Posterior vena cava (tissue), 2 donors: ENCODE measurements at places on chromosomes 2 and 18. TPM values are rescaled to one million over a fixed set of nuclear protein-coding genes. Genes with fewer than 3 reads are reported as not detected.

The CCDC178 gene
- 1.2 TPM for total RNA-seq

The KCNG2 gene
- 0.38 TPM for total RNA-seq

The AOX1 gene
- total RNA-seq, result 333 TPM

The RNU2-63P gene
- 5.2 TPM for total RNA-seq

The PJVK gene
- 2.7 TPM for total RNA-seq

The PRKAG3 gene
- total RNA-seq, result not detected

The CRACDL gene
- total RNA-seq, result 3.5 TPM

The KCNK3 gene
- total RNA-seq, result 13.1 TPM

The CRYGC gene
- not detected for total RNA-seq

The SERPINB4 gene
- total RNA-seq, result not detected

The GPR35 gene
- 1.8 TPM for total RNA-seq

The CTDP1 gene
- total RNA-seq, result 13.8 TPM

The C2orf92 gene
- 7.1 TPM for total RNA-seq

The CCDC68 gene
- total RNA-seq, result 2.5 TPM

The B4GALT6 gene
- 4.2 TPM for total RNA-seq

The GNLY gene
- total RNA-seq, result 5.3 TPM

The MBD1 gene
- 42.2 TPM for total RNA-seq

The ASAP2 gene
- 28.1 TPM for total RNA-seq

The ATG4B gene
- 52.1 TPM for total RNA-seq

The SPATS2L gene
- 76.6 TPM for total RNA-seq

The VWC2L gene
- not detected for total RNA-seq

The TLX2 gene
- not detected for total RNA-seq

The PLGLB2 gene
- total RNA-seq, result not detected

The CRYBA2 gene
- total RNA-seq, result not detected

The NIFK gene
- total RNA-seq, result 45.8 TPM

The COX7A2L gene
- total RNA-seq, result 58.1 TPM

The SNORC gene
- total RNA-seq, result 0.79 TPM

The EDAR gene
- not detected for total RNA-seq

The KIAA2012 gene
- total RNA-seq, result not detected

The REG3G gene
- total RNA-seq, result not detected

The SCG2 gene
- 0.90 TPM for total RNA-seq

The MROH2A gene
- total RNA-seq, result not detected

The DPP10 gene
- not detected for total RNA-seq

The ITGB6 gene
- total RNA-seq, result not detected

The ARID5A gene
- 67.4 TPM for total RNA-seq
